ENCODE measurements at places on chromosomes 5 and 9. TPM values are rescaled to one million over a fixed set of nuclear protein-coding genes. Genes with fewer than 3 reads are reported as not detected.

DNA sequence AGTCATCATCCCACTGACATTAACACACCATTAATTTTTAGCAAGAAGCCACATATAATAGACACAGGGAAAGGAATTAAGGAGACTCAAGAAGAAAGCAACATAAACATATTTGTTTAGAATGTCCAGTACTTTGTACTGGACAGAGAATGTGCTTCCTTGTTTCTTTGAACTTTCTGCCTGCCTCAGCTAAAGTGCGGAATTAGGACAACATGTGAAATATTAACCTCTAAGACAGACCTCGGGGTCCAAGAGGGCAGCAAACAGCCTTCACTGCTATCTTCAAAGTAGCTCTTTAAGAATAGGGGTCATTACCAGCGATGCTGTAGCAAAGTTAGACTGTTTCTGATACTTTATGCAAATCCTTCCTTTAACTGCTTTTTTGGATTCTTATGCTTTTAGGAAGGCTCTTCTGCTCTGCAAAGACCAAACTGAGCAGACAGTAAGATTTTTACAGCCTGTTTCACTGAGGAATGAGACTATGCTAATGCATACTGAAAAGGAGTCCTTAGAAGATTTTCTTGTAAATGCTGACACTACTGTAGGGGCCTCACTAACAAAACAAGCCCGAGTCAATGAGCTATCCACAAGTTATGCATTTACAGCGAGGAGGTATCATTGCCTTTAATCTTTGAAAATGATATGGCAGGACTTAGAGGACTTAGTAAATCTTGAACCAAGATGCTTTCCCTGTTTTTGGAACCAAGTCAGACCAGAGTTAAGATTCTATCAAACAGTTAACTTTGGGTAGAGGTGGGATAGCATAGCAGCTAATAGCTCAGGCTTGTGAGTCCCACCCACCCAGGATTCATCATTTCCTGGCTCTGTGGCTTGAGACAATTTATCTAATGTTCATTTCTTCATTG is 23.8 kb downstream of the DAB2 start:
- no peak overlapping the region for H3K4me3 ChIP-seq
- DNase-seq: peak; percentile 60
- peaks cover 33% of the 10 kb centered on the region for H3K4me1 ChIP-seq
- no peaks in the 10 kb centered on the region for H3K36me3 ChIP-seq

The MYOT gene
- not detected for total RNA-seq

DNA sequence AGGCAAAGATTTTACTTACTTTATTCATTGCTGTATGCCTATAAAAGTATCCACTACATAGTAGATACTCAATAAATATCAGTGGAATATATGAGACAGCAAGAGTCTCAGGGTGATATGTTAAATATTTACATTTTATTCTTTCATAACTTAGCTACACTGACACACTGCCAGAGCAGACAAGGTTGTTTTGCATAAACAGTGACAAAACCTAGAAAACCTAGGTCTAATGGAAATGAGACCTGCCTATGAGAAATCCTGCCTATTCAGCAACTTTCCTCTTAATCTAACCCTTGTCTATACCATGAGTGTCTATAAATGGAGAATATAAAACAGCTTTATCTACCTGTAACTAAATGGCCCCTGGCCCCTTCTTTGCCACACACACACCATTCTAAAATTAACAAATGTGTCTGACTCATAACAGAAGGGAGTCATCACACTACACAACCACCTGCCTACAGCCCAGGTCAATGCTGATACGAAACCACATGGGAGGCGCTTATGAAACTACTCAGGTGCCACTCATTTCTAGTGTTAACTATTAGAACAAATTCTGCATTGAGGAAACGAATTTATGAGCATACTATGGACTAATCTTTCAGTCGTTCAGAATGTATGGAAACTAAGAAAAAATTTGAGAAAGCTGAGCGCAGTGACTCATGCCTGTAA is 60.3 kb downstream of the UBAP2 start:
- no peaks in the 10 kb centered on the region for H3K4me1 ChIP-seq
- H3K27ac ChIP-seq: no peak overlapping the region
- H3K36me3 ChIP-seq: no peaks in the 10 kb centered on the region
- H3K27me3 ChIP-seq: no peaks in the 10 kb centered on the region
- no peak for DNase-seq
- no peak overlapping the region for H3K4me3 ChIP-seq

DNA sequence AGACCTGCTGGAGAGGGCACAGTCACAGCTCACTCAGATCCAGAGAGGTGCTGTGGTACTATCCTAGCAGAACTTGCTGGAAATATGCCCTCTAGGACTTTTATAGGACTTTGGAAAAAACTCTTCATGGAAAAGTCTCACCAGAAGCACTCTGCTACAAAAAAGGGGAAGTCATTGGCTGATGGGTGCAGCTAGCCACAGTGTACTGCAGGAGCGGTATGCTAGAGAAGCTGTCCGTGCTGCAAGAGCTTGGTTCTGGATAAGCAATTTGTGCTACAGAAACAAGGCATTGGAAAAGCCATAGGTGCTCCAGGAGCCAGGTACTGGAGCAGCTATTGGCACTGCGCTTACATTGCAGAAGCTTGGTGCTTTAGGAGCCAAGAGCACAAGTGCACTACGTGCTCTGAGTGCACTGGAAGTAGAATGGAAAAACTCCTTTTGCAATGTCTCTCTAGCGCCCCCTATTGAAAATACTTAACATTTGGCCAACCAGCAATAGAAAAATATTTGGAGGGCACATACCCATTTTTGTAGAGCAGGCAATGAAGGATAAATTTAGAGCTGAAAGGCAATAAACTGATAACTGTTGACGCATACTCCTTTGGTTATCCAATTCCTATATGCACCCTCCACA is 83.4 kb downstream of the MEGF10 start:
- peaks cover 10% of the 10 kb centered on the region for H3K27me3 ChIP-seq
- no peak for DNase-seq
- H3K27ac ChIP-seq: no peak overlapping the region
- no peaks in the 10 kb centered on the region for H3K36me3 ChIP-seq

DNA sequence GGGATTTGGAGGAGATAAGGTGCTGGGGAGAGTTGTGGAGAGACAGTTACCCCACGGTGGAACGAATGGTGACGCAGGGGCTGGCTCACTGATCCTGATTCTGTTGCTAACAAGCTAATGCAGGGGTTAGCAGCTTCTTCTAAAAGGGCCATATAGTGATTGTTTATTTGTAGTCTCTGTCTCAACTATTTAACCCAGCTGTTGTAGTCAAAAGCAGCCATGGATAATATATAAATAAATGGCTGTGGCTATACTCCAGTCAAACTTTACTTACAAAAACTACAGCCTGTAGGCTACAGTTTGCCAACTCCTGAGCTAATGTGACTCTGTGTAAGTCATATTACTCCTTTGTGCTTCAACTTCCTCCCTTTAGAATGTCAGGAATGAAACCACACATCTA is 21.8 kb downstream of the STOM start:
- no peak overlapping the region for H3K4me3 ChIP-seq
- no peaks in the 10 kb centered on the region for H3K27me3 ChIP-seq
- H3K36me3 ChIP-seq: peaks cover 3% of the 10 kb centered on the region
- no peak overlapping the region for H3K27ac ChIP-seq
- peaks cover 34% of the 10 kb centered on the region for H3K4me1 ChIP-seq

The PSMD5 gene
- total RNA-seq: 13.3 TPM

The CDKN2A gene
- 0.90 TPM for total RNA-seq

The SNCB gene
- total RNA-seq: not detected

GRCh38 chr5:152688561-152689249 is 283.6 kb upstream of the NMUR2 start:
- DNase-seq: peak; percentile 61
- no peaks in the 10 kb centered on the region for H3K4me1 ChIP-seq
- H3K27me3 ChIP-seq: no peaks in the 10 kb centered on the region
- H3K36me3 ChIP-seq: no peaks in the 10 kb centered on the region
- no peak overlapping the region for H3K27ac ChIP-seq
- no peak overlapping the region for H3K4me3 ChIP-seq

DNA sequence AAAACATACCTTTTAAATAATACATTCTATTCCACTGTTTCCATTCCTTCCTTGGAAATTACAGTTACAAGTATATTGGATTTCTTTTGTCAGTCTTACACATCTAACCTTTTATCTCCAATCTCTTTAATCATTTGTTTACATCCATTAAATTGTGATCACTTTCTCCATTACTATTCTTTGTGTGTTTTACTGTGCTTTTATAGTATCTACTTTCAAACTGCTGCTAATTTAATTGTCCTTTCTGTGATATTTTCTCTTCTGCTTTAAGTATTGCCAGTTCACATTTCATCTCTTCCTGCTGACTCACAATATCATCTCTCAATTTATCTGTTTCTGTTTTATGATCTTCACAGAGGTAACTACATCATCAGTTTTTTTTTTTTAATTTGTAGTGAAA is 39.6 kb downstream of the AGTPBP1 start:
- no peak overlapping the region for H3K27ac ChIP-seq
- H3K36me3 ChIP-seq: no peaks in the 10 kb centered on the region
- DNase-seq: no peak
- no peak overlapping the region for H3K4me3 ChIP-seq
- H3K27me3 ChIP-seq: no peaks in the 10 kb centered on the region

The LIFR gene
- 83.8 TPM for total RNA-seq

The AKNA gene
- 12.9 TPM for total RNA-seq

DNA sequence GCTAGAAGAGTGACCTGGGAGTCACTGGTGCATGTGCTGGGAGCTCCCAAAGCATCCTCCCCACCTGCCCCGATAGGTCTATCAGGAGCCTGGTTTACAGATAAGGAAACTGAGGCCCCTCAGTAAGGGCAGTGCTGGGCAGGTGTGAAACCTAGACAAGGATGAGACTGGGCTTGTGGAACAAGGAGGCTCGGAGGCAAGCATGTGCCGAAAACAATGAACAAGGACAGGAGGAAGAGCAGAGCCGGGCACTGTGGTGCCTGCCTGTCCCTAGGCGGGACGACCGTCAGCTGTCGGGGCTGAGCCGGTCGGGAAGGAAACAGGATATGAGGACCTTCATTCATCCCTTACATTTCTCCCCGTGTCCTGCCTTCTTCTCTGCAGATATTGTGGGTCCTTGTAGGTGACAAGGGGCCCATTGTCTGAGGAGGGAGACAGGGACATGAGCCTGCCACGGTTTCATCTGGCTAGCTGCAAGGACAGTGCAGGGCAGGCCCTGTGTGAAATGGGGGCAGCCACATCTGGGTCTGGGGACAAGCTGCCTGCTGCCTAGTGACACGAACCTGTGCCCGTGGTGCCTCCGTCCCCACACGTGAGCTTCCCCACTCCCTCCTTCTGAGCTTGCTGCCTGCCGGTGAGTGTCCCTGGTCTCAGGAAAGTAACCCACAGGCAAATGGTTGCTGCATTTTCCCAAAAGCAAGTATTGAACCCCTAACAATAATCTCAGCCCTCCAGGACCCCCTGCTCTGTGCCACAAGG is 18.6 kb downstream of the FGD3 start:
- no peak overlapping the region for H3K27ac ChIP-seq
- no peak for DNase-seq
- H3K27me3 ChIP-seq: no peaks in the 10 kb centered on the region

- H3K27me3 ChIP-seq: no peaks in the 10 kb centered on the region
- no peak overlapping the region for H3K4me3 ChIP-seq
- H3K27ac ChIP-seq: no peak overlapping the region
Measured at GRCh38 chr9:138064547-138064946, 187.0 kb downstream of the CACNA1B start.

DNA sequence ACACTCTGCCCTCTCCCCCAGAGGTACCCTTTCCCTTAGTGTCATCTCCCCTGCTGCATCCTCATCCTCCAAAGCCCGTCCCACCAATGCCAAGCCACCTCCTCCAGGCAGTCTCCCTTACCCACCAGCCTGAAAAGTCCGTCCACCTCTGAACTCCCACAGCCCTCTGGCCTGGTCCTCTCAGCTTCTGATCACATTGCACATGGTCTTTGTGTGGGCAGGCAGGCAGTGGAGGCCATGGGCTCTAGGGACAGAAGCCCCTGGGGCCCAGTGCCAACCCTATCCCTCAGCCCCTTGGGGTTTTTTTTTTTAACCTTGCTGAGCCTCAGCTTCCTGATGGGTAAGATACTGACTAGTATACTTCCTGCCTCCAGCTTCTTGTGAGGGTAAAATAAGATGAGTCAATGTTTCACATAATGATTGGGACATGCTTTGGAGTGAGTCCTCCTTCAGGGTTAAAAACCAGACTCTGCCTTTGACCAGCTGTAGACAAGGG is 19.4 kb downstream of the CSF1R start:
- no peaks in the 10 kb centered on the region for H3K27me3 ChIP-seq
- H3K36me3 ChIP-seq: no peaks in the 10 kb centered on the region
- no peak for DNase-seq
- H3K4me1 ChIP-seq: peaks cover 5% of the 10 kb centered on the region
- no peak overlapping the region for H3K27ac ChIP-seq
